Activated T-cell treated with anti-CD3 and anti-CD28 coated beads, Interleukin-2, amount 50 U/mL, for 72 hours (primary cell): ENCODE measurements at places on chromosomes 11 and 22. TPM values are rescaled to one million over a fixed set of nuclear protein-coding genes. Genes with fewer than 3 reads are reported as not detected.

Gene TMEM191B
- 1.9 TPM for total RNA-seq

Gene UPK3A
- not detected for total RNA-seq

Gene PIWIL4
- total RNA-seq: 1.6 TPM

- DNase-seq: peak; percentile 61
These were observed 21.7 kb upstream of the PDGFB start for GRCh38 chr22:39266398-39267030.

DNA sequence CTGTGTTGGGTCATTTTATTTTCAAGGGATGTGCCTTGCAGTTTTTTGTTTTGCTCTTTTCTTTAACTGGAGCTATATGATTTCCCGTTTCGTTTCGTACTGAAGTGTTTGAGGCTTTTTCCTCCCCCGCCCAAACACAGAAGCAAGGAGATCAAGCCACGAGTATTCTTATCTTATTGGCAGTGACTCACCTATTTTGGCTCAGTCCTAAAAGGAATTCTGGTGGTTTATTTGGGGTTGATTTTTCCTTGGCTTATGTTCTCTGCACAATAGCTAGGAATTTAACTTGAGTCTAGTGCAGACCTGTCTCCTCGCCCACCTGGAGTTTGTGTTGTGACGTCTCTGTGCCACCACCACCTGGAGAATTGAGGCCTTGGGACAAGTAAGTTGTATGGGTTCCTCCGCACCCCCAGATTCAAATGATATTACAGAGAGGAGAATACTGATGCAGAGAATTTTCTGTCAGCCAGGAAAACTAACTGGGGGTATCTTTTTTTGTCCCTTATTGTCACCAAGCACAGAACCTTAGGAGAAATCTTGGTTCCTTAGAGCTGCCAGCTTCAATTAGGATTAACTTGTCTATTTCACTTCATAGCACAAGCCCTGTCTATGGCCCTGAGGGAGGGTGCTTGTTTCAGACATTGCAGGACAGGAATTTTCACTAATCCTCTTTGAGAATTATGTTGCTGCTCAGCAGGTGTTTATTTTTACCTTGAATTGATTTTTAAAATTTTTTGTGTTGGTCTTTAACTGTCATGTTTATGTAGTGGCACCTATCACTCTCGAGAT, 90.4 kb upstream of the BIRC3 start:
- no peak for DNase-seq
